Right renal pelvis (tissue), 4 donors: ENCODE measurements at places on chromosomes 5 and 9.

- no peak for DNase-seq
These were observed 66.8 kb downstream of the INSYN2B start for GRCh38 chr5:169913479-169913878.

- DNase-seq, result no peak
These were observed 6.7 kb downstream of the PTCH1 start for GRCh38 chr9:95509851-95510708.

DNA sequence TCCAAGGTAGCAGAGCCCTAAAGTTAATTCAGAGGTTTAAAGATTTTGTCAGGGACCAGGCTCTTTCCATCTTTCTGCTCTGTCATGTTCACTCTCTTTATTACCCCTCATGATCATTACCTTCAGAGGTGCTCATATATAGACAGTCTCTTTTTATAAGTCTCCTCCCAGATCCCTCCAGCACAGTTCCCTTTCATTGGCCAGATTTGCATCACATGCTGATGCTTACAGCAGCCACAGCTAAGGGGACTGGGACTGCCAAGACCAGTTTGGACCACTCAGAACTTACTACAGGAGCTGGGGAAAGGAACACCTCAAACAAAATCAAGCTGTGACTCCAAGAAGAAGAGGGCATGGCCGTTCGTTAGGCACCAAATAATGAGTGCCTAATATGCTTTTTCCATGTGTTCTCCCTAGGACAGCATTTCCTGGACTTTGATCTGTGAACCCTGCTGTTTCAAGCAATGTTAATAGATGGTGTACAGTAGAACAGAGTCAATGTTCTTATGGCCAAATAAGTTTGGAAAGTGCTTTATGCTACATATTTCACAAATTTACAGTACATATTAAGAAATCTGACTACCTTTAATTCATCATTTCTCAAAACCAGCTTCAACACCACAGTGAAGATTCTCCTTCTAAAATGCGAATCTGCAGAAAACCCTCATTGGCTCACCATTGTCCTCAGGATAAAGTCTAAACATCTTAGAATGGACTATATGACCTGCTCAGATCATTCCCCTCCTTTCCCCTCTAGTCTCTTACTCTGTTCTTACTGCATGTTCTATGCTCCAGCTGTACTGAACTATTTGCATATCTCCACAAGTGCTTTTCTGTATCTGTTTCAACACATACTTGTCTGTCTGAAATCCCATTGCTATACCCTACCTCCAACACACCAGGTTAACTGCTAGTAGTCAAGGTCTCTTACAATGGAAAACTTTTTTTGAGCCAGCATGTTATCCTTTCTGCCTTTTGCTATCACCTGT is 3.4 kb downstream of the C5orf58 start:
- no peak for DNase-seq

GRCh38 chr9:129282272-129282671 is 104.2 kb upstream of the IER5L start:
- DNase-seq, result no peak

DNA sequence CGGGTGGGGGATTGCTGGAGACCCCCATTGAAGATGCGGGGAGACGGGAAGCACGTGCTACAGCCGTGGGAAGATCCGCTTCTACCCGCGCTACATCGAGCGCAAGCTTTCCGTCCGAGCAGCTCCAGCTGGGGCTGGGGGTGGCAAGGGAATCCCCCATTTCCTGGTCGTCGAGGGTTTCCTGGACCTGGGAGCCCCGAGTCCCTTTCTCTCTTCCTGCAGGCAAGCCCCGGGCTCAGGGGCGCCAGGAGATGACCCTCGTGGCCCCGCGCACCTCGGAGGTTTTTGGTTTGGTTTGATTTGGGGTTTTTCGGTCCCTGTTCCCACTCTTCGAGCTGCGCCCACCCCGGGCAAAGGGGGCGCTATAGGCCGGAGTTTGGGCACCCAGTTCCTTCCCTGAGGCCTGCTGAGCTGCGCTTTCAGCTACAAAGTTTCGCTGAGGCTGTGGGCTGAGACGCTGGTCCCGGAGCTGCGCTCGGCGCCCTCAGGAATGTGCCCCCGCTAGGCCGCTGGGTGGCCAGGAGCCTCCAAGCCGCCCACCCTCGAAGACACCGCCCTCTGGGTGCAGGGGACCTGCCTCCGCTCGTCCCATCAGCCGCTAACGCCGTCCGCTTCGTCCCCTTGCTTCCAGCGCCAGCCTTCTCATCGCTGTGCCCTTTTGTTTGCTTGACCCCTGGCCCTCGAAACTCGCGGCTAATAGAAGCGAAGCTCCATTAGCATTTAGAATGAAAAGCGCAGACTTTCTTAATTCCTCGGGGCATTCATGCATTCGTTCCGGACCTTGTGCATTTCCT is 2.9 kb downstream of the NR4A3 start:
- DNase-seq, result no peak

DNA sequence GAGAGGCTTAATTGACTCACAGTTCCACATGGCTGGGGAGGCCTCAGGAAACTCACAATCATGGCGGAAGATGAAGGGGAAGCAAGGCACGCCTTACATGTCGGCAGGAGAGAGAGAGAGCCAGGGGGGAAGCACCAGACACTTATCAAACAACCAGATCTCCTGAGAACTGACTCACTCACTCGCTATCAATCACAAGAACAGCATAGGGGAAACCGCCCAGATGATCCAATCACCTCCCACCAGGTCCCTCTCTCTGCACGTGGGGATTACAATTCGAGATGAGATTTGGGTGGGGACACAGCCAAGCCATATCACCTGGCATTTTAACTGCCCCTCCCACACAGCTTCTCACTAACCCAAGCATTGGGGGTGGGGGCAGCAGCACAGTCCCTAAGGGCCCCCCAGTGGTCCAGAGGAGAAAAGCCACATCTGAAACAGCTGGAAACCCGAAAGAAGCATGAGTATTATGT is 76.1 kb upstream of the ASS1 start:
- no peak for DNase-seq

- DNase-seq, result no peak
These were observed 379.6 kb downstream of the MLLT3 start for GRCh38 chr9:20242510-20243189.

DNA sequence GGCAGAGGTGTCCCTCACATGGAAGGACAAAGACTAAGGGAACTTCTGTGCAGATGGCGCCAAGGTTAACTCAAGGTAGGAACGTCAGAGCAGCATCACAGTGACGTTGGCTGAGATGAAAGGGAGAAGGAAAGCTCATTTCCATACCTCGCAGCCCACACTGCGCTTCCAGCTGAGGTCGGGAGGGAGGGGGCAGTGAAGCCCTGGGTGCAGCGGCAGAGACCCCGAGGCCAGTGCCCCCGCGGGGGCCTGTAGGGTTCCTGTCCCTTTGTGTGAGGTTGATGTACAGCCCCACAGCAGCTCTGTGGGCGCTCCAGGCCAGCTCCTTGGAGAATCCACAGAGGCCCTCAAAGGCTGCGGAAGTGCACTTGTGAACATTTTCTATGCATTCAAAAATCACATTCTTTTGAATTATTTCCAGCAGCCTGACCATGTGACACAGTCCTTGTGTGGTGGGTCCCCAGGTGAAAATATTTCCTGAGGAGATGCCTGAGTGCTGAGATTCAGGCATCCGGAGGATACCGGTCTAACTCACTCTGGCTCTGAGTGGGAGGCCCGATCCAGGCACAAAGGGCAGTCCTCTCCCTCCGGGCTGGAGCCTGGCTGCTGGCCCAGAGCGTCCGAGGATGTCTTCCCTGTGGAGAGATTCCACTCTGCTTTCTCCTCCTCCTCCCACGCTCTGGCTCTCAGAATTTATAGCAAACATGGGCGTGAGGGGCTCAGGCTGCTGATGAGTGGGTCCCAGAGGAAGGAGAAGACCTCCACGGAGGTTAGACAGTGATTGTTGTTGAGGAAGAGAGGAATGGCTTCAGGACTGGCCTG is 150.7 kb downstream of the ICE1 start:
- DNase-seq, result peak; percentile 28

- DNase-seq, result no peak
These were observed 118.4 kb downstream of the ARHGAP26 start for GRCh38 chr5:142888469-142889085.

- DNase-seq, result peak; percentile 36
These were observed 169.5 kb upstream of the TAS2R1 start for GRCh38 chr5:9799606-9800005.

DNA sequence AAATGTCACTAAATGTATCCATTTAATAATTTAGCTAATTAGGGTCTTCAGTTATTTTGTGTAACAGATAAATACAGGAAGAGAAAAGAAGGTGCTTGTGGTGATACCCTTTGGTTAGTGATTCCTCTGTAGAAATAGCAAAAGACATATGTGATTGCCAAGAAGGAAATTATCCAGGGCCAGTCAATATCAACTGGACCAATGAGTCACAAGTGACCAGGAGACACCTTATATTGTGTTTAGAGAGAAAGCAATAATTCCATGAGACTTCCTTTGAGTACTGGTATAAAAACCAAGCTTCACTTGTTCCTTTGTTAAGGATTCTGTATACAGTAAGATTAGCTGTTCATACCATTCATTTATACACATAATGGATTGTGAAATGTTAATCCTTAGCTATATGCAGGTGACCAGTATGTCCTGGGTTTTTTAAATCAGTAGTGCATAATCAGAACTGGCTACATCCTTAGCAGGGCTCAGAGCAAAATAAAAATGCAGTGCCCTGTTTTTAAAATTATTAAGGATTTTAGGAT is 11.7 kb upstream of the F2R start:
- DNase-seq, result no peak

- no peak for DNase-seq
These were observed 96.1 kb downstream of the CYFIP2 start for GRCh38 chr5:157362012-157362411.

- DNase-seq, result no peak
These were observed 681.9 kb downstream of the ISL1 start for GRCh38 chr5:52065182-52065581.

DNA sequence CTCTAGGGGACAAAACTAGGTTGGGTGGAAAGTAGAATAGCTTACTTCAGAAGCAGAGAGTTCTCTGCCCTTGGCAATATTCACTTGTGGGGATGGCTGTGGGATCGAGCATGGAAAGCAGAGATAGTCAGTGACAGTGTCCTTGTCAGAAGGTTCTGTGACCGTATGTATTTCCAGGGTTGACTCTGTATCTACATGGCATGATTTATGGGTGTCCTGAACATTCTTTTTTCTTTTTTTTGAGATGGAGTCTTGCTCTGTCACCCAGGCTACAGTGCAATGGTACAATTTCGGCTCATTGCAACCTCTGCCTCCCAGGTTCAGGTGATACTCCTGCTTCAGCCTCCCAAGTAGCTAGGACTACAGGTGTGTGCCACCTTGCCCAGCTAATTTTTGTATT is 77.4 kb upstream of the LHFPL2 start:
- DNase-seq, result no peak

- peak; percentile 80 for DNase-seq
These were observed 34.7 kb downstream of the SHOC1 start for GRCh38 chr9:111759762-111760639.

- DNase-seq, result no peak
These were observed 2.5 kb downstream of the PAIP2 start for GRCh38 chr5:139344177-139344576.

DNA sequence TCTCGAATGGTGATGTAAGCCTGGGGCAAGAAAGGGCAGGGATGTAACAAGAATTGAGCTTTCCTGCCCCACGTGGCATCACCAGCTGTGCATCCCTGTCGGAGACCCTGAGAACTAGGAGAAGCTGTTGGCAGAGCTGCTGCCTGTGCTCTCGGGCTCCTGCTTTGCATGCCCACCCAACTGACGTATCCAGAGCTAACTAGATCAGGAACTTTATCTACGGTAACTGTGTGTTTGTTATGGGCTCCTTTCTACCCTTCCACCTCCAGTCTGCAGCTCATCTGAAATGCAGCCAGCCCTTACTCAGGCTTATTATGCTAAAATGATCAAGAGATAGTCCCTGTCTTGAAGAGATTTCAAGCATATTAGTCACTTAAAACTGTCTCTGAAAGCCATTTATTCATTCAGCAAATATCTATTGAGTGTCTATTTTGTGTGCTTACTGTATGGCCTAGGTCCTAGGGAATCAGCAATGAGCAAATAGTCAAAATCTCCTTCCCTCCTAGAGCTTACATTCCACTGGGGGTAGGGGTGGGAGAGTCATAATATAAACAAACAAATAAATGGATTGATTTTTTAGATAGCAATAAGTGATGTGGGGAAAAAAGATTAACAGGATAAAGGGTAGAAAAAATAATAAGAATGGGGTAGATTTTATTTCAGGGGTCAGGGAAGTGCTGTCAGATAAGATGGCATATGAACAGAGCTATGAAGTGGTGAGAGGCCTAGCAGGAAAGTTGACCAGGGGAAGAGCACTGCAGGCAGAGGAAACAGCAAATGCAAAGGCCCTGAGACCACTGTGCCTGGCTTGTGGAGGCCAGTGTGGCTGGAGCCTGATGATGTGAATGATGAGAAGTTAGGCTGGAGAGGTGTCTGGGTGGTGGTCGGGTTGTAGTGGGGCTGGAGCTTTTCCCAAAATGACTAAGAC is 118.2 kb downstream of the GALNT10 start:
- DNase-seq, result no peak

DNA sequence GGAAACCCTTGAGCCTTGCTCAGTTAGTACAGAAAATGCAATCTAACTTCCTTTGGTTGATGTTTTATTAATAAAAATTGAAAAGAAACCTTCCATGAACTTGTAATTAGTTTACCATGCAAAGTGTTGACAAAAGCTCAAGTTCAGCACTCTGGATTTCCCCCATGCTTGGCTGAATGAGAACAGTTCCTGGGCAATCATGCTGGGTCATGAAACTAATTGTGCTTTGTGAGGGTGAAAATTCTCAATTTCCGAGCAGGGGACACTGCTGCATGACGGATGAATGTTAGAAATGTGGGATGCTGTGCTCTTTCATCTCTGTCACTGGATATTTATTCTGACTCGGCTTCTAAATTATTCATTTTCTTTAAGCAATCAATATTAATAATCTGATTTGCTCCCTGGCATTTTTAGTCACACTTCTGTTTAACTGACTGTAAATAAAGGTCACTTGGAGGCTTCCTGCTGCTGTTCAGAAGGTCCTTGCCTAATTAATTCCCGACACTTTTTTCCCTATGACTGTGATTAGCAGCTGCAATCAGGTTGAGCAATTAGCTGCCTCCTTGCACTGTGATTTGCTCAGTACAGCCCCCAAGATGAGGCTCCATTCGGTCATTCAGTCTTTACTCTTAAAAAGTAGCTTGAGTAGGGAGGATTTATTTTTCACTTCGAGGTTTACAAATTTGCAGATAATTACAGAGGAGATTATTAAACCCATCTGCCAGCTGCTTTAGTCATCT is 678.1 kb upstream of the ZNF608 start:
- DNase-seq, result peak; percentile 47

DNA sequence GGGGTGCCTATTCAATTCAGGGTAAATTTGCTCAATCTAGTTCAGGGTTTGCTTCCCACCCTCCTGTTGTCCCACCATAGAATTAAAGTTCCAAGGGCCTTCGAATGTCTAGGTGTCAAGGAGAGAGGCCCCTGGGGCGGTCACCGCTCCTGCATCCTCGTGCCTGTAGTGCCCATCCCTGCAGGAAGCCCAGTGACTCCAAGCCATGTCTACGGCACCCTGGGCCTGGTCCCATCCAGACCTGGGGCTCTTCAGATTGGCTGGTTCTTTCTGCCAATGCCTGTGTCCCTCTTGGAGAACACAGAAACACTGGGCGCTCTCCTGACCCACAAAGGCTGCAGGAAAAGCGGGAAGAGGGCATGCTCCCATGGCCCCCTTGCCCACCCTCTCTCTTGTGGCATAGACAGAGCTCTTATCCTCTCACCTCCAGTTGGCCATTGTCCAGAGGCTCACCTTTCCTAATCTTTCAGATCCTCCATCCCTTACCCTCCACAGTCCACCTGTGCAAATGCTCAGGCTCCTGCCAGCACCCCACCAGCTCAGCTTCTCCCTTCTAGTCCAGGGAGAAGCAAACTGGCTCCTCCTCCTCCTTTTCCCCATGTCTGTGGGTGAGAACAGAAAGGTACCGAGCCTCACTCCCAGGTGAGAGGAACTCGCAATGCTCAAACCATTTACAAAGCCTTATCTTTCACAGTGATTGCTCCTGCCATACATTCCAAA is 253.0 kb upstream of the IRX2 start:
- DNase-seq, result no peak
